Stimulated activated CD8-positive, alpha-beta memory T cell treated with anti-CD3 and anti-CD28 coated beads, Interleukin-7, amount 100 ng/mL, for 48 hours (primary cell): ENCODE measurements at places on chromosomes 13 and 19.

DNA sequence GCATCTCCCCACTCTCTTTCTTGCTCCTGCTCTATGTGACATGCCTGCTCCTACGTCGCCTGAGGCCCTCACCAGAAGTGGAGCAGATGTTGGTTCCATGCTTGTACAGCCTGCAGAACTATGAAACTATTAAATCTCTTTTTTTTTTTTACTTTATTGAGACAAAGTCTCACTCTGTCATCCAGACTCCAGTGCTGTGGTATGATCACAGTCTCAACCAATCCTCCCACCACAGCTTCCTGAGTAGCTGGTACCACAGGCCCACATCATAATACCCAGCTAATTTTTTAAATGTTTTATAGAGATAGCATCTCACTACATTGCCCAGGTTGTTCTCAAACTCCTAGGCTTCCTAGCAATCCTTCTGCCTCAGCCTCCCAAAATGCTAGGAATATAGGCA lies 1067.7 kb downstream of the PCDH9 start:
- no peak for DNase-seq

DNA sequence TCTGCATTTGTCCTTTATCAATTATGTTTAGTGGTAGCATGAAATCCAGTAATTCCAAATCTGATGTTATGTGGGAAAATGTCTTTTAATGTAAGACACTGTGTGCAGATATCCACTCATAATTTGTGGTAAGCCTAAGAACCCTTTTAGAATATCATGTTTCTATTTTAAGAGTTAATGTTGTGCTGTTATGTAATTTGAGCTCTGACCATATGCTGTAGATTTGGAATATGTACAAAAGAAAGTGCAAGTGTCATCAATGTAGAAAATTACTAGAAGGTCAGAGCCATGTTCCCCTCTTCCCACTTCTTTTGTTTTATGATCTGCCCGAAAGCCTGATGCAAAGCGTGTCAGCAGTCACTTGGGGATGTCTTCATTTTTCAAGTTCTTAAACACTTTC lies 44.5 kb downstream of the SCEL start:
- DNase-seq, result no peak

DNA sequence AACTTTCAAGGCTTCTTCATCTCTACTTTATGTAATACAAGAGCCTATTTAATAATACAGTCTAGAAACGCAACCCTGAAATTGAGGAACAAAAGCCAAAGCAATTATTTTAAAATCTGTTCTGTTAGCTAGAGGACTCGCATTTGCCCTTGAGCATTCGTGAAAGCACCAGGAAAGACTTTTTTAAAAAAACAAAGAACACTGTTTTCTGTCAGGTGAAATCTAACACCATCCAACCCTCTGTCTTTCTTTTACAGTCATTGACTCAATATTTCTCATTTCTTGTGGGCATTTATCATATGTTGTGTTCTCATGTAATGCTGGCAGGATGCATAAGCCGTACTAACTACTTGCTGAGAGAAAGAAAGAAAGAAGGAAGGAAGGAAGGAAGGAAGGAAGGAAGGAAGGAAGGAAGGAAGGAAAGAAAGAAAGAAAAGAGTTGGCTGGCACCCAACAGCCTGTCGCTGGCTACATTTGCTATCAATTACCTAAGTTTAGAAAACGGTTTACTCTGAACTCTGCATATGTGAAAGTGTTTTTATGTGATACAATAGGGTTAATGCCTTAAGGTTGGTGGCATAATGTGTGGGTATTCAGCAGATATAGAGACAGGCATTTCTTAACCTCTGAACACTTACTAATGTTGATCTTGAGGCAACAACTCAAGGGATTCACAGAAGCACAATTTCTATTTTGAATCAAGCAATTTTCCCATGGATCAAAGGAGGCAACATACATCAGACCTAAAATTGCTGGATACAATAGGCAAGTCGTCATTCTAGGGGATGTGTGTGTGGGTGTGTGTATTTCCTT lies 445.4 kb downstream of the DCT start:
- DNase-seq, result no peak

- peak; percentile 88 for DNase-seq
Observed at GRCh38 chr19:55258828-55259539, at the start of gene PPP6R1. Gene PPP6R1, minus strand, starts transcription at chr19:55259017. Its CDS starts 11,914 bp downstream, at chr19:55247103.

- no peak for DNase-seq
Observed at GRCh38 chr13:94480672-94481145, 1.2 kb upstream of the DCT start.

DNA sequence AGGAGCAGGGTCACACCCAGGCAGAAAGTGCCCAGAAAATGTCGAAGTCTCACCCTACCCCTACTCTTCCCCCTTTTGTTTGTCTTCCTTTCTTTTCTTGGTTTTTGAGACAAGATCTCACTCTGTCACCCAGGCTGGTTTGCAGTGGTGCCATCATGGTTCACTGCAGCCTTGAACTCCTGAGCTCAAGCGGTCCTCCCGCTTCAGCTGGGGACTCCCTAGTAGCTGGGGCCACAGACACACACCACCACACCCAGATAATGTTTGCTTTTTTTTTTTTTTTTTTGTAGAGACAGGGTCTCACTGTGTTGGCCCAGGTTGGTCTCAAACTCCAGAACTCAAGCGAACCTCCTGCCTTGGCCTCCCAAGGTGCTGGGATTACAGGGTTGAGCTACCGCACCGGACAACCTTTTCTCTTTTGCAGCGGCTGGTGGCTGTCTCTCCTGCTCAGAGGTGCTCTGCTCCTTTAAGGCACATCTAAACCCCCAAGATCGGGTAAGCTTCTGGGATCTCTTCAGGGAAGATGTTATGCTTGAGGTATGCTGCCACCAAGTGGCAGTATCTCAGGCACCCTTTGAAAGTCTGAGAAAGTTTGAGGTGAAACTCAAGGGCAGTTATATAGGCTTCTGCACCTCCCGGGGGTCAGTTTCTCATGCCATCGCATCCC lies 22.4 kb upstream of the EBI3 start:
- DNase-seq, result no peak

DNA sequence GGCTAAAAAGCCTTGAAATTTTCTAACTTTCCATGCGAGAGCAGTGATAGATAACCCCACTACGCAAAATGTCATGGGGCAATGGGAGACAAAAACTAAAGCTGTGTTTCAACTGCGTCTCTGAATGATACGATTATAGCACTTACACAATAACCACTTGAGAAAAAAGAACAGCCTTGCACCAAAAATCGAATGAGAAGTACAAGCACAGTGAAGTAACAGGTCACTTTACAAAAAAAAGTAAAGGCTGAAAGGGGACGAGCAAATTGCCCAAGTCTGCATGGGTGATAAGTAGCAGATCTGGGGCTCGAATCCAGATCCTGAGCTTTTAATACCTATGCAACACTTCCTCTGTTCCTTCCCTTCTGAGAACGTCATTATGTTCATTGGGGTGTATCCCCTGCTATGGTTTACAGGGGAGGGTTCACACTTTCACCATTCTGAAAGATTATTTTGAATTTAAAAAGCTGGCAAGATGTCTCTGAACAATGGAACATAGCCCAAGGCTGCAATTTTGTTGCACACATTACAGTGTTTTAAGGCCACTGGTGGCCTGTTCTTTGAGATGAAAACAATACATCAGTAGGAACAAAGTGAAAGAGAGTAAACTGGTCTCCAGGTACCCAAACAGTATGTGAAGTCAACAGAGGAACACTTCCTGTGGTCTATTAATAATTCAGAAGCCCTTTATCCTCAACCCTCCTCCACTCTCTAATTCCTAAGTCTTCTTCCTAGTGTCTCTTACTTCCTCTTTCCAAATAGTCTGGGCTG lies 3.2 kb downstream of the CPB2 start:
- no peak for DNase-seq

GRCh38 chr19:19746286-19747213 lies 13.6 kb upstream of the ZNF14 start:
- no peak for DNase-seq

- DNase-seq, result no peak
Observed at GRCh38 chr19:1933942-1934341, 7.0 kb upstream of the CSNK1G2 start.

DNA sequence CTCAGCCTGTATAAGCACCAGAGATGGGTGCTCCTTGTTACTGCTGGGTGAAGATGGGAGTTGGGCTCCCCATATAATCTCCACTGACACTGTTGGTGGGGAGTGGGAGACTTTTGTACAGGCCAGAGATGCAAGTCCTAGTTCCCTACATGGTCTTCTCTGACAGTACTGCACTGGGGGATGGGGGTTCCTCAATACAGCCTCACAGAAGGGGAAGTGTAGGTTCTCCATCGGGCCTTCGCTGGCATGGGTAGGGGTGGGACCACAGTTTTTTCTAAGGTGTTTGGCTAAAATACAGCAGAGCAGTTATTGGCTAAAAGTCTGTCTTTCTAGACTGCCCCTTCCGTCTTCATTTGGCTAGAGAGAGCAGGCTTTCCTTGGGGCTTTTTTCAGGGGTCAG lies 167.2 kb upstream of the SERP2 start:
- DNase-seq, result no peak

- DNase-seq, result no peak
Observed at GRCh38 chr13:58666331-58666730, 1034.8 kb downstream of the PCDH17 start.

DNA sequence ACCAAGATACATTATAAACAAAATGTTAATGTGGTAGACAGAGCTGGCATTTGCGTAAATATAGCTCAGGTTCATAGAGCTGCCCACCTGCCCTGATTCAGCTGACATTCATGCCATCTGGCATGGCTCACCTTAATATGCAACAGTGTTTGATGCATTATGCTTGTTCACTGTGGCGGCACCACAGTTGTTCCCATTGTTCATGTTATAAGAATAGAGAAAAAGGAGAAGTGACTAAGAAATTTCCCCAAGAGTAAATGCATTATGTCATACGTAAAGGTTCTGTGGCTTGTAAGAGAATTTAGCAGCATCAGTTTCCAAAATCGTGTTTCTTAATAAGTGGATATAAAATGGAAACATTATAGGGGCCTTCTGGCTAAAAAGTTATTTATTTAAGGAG lies 4.5 kb downstream of the CCNA1 start:
- no peak for DNase-seq

DNA sequence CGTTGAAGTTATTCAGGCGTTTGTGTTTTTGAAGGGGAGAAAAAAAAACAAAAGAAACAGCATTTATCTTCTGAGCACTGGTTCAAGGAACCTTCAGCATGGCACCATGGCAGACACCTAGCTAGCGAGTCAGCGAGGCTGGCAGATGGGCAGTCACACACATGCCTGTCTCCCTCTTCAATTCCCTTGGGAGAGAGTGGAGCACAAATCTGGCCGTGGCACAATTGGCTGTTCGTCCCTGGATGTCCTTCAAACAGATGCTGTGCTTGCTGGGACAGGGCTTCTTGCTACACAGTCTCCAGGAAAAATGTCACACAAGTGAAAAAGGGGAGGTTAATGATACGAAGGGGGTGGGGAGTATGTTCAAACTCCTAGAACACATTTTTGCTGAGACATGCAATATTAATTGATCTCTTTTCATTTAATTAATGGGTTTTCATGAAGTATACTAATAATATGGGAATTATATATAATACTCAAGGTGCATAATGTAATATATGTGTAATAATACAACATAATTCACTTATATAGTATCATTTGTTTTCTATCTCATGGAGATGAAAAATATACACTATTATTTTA lies 1674.5 kb upstream of the SLC10A2 start:
- DNase-seq, result no peak

- peak; percentile 56 for DNase-seq
Observed at GRCh38 chr19:19460761-19461265, 54.5 kb downstream of the TSSK6 start.

GRCh38 chr13:113446488-113446854 lies 6.8 kb downstream of the ADPRHL1 start:
- DNase-seq, result no peak

GRCh38 chr13:88958821-88959220 lies 1287.7 kb downstream of the SLITRK5 start:
- DNase-seq, result no peak

- DNase-seq, result no peak
Observed at GRCh38 chr19:43452582-43452981, 12.8 kb downstream of the LYPD3 start.

- no peak for DNase-seq
Observed at GRCh38 chr19:28535352-28535775, 677.6 kb downstream of the UQCRFS1 start.

DNA sequence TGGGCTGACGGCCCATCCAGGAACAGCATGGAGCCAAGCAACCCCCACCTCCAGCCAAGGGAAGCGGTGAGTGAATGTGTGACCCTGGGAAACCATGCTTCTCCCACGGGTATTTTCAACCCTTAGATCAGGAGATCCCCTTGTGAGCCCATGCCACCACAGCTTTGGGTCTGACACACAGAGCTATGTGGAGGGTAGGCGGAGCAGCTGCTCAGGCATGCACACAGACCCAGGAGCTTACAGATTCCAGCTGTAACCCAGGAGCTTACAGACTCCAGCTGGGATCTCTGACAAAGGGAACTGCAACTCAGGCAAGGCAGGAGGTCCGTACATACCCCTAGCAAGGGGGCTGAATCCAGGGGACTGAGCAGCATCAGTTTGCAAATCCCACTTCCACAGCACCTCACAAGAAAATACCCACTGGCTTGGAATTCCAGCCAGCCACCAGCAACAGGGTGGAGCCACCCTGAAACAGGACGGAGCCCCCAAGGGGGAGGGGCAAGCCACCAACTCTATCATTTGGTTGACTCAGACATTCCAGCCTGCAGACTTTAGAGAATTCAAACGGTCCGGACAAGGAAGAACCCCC lies 40.8 kb upstream of the RFXAP start:
- no peak for DNase-seq

DNA sequence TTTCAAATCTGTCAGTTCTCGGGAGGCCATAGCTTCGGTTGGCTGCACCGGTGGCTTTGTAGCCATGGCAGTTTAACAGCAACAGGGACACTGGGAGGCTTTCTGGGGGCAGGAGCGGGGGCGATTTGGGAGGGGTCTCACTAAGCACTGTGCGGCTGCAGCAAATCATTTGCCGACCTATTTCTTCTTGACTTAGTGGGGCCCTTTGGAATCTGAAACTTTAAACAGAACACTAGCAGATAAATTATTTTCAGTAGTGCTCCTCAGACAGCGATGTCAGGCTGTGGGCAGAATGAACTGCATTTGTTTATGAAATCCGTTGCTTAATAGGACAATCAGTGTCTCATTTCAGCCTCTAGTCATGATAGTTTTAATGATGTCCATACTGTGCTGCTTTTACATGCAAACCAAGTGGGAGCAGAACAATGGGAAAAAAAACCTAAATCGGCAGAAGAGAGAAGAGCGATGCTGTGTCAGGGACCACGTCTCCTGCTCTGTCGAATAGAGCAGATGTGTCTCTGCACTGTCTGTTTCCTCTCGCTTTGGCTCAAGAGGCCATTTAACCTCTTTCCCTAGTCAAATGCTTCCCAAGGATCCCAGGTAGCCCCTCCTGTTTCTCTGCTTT lies 211.9 kb downstream of the OLFM4 start:
- no peak for DNase-seq
